Fibroblast of pulmonary artery (primary cell): ENCODE measurements at places on chromosomes 6 and 20.

DNA sequence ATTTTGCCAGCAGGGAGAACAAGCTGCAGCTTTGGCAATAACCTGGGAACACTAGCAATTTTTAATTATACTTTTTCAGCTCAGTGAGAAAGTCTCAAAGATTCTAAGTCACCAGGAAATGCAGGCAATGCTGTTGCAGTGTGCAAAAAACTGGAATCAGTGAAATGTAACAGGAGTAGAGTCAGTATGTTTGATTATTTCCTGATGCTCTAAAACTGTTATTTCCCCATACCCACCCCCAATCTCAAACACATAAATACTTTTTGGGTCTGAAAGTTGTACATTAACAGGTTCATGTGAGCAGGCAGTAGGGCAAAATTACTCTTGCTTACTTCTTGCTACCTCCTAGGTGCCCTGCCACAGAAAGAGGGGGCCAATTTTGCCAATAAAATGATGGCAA lies 65.4 kb upstream of the BEND6 start:
- no peak for DNase-seq

- DNase-seq: peak; percentile 96
Measured at GRCh38 chr20:5696011-5696559, 54.1 kb upstream of the SHLD1 start.

DNA sequence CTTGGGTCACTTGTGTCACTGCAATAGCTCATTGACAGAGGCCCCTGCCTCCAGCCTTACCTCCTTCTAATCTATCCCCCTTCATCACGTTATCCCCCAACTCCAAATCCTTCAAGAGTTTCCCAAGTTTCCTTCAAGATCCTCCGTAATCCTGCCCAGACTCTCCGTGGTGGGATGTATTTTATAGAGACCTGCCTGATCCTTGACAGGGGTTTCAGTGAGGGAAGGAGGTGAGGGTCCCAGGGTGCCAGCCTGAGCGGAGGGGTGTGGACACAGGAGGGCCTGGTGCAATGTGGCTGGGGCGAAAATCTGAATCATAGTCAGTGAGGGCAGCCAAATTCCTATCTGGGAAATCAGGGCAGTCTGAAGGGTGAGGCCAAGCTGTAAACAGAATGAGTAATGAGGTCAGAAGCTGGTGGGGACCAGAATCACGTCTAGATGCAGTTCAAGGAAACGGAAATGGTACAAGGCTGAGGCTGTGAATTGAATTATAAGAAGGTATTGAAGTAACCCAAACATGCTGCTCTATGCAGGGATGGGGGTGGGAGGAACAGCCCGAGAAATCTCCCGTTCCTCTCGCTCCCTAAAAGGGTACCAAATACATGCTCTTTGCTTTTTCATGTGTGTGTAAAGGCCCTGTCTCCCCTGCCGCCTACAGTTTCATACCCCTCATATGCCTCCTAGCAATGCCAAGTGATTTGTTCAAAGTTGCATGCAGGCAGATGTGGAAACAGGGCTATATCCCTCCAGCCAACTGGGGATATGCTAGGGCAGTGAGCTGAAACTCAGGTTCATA lies 35.4 kb upstream of the PIM1 start:
- DNase-seq: peak; percentile 95

- no peak for DNase-seq
Measured at GRCh38 chr20:40192081-40192480, 497.0 kb downstream of the MAFB start.

DNA sequence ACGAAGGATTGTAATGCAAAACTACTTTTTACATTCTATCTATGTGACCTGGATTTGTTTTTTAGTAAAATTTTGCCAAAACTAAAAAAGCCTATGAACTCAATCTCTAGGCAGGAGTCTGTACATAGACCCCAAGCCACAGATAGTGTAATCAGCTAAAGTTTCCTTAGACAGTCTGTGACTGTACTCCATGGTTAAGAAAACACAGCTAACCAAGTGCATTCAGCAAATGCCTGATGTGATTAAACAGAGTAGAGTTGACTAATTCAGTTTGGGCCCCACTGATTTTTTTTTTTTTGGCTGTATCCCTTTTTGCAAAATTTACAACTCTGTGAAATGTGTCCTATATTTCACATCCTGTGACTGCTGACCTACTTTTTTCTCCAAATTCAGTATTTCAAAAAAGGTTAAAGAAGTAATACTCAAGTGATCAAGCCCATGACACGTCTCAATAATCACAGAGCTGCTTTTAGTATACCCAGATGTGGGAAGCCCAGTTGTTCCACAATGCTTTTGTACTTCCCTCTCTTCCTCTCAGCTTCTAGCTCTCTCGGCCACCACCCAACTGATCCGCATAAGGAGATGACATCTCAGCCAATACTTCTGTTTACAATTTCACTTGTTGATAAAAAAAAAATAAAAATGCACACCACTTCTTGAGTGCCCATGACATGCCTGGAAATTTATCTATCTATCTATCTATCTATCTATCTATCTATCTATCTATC lies 108.8 kb upstream of the TBX18 start:
- peak; percentile 38 for DNase-seq

GRCh38 chr6:5315881-5316280 lies 54.6 kb downstream of the FARS2 start:
- DNase-seq: no peak

DNA sequence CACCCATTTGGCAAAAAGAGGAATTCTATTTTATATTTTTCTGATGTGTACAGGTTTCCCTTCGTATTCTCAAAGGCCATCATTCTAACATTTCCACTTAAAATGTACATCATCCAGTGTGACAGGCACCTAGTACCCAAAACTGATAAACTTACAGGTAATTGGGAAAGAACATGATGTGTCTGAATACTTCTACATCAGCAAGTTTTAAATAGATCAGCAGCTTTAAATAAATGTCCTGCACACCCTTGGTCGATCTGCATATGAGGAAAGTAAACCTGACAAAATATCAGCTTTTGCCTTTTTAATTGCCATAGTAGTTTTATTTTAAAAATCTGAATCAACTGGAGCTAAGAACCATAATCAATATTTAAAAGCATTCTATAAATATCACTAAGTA lies 26.5 kb downstream of the TOMM6 start:
- DNase-seq: no peak

DNA sequence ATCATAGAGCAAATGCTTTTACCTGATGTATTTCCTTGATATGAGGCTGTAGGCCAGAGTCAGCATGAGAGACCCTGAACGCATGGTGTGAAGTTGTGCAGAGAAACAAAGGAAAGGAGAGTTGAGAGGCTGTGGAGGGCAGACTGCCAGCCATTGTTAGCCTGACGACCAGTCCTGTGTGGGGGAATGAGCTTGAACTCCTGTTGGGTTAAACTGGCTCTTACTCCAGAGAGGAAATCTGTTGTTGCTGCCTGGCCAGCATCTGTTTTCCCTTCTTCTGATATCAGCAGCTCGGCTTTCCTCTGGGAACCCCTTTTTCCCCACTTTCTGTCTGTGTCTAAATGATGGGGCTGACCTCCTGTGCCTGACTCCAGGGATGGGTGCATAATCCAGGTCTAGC lies 158.2 kb upstream of the ZFP64 start:
- DNase-seq: no peak

GRCh38 chr20:62203378-62204030 lies 16.6 kb downstream of the HRH3 start:
- peak; percentile 35 for DNase-seq
